ENCODE measurements at places on chromosomes 7 and 10. TPM values are rescaled to one million over a fixed set of nuclear protein-coding genes. Genes with fewer than 3 reads are reported as not detected.

DNA sequence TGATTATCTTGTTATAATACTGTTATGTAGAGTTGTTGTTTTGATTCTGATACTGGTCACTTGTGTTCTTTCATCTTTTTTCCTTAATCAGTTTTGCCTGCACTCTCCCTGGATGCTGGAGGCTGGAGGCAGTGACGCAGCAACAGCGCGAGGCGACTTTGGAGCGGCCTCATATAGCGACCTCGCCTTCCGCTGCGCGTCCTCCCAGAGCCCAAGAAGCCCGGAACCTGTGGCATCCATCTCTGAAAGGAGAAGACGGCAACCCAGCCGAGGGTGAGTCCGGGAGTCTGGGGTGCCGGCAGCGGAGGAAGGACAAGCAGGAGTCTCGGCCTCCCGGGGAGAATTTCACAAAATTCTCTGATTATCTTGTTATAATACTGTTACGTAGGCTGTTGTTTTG is 161.2 kb downstream of the ZNF33B start:
- ATAC-seq = no peak

DNA sequence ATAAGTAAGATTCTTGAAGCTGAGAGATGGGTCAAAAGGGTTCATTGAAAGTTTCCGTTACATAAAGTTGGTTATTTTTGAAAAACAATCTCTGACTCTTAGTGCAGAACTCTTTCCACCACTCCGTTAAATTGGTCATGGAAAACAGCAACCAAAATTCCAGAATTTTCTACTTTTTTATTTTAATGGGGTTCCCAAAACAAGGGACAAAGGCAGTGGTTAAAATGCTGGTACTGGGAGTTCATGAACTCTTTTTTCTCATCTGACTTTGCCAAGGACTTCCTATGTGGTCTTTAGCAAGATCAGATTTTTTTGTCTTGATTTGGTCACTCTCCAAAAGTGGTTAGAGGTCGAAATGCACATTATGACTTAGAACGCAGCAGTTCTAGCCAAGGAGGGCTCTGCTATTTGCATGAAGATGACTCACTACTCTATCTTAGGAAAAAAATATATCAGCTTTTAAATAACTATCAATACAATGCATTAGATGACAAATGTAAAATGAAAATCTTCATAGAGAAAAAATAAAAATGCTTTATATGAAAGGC is 145.7 kb downstream of the REEP3 start:
- ATAC-seq = no peak

DNA sequence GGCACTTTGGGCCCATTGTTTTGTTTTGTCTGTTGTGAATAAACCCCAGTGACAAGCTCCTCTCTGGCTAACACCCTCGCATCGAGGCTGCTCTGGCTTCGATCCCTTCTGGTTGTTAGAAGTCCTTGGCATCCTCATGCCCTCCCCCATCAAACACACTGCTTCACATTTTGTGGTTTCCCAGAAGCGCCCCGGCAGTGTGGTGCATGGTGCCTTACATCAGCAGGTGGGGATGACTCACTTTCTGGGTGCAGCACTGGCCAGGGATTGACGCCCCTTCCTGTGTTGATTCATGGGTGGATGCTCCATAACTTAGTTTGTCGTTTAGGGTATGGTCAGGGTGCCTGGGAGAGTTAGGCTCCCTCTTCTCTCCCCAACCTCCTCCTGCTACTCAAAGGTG is 51.4 kb downstream of the PLPP4 start:
- peak; percentile 85 for ATAC-seq

- no peak for ATAC-seq
Measured at GRCh38 chr7:113394856-113395255, 276.5 kb upstream of the SMIM30 start.

GRCh38 chr7:40371806-40372440 is 237.1 kb downstream of the SUGCT start:
- ATAC-seq = no peak

Gene TAS2R5
- total RNA-seq = 1.0 TPM

Gene ICA1
- 9.4 TPM for total RNA-seq

Gene SLIT1
- 0.16 TPM for total RNA-seq

Gene JMJD1C
- total RNA-seq = 42.1 TPM

Gene MYPN
- total RNA-seq = 0.08 TPM

Gene OR2A1
- not detected for total RNA-seq

Gene AOAH
- total RNA-seq = 1.7 TPM

Data from esophagus mucosa (tissue), 1 donor.